ENCODE measurements at places on chromosomes 16 and 17.

DNA sequence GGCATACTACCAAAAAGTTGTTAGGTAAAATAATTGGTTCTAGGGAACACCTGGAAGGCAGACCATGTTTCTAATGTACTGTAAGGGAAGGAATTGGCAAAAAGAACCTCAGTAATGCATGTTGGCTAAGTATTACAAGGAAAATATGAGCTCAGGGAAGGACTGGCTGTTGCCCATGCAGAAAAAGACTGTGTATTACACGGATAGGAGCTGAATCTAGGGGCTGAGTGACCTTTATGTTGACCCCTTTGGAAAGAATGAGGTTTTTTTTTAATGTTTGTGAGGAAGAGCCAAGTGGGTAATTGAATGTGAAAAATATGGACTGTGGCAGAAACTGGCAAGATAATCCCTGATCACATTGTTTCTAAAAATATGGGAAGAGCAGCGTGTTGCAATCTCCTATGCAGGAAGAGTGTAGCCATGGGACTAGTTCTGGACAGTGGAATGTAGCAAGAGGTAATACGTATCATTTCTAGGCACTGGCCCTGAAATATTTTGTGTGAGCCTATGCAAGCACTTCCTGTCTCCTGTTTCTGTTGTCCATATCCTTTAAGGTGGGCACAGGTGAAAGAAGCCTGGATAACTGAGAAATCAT is 95.1 kb upstream of the CNTNAP4 start:
- DNase-seq, result no peak
- no peak overlapping the region for H3K4me3 ChIP-seq
- H3K4me1 ChIP-seq, result no peaks in the 10 kb centered on the region
- no peaks in the 10 kb centered on the region for H3K36me3 ChIP-seq

- no peak for DNase-seq
- H3K27me3 ChIP-seq, result no peaks in the 10 kb centered on the region
- H3K4me3 ChIP-seq, result no peak overlapping the region
- H3K27ac ChIP-seq, result no peak overlapping the region
- H3K36me3 ChIP-seq, result peaks cover 12% of the 10 kb centered on the region
Measured at GRCh38 chr16:85045641-85046471, 18.3 kb downstream of the KIAA0513 start.

- DNase-seq, result no peak
- H3K27ac ChIP-seq, result no peak overlapping the region
- H3K36me3 ChIP-seq, result no peaks in the 10 kb centered on the region
- no peaks in the 10 kb centered on the region for H3K27me3 ChIP-seq
- peaks cover 6% of the 10 kb centered on the region for H3K4me1 ChIP-seq
- H3K4me3 ChIP-seq, result no peak overlapping the region
Measured at GRCh38 chr17:76820561-76820960, 47.6 kb upstream of the MGAT5B start.

DNA sequence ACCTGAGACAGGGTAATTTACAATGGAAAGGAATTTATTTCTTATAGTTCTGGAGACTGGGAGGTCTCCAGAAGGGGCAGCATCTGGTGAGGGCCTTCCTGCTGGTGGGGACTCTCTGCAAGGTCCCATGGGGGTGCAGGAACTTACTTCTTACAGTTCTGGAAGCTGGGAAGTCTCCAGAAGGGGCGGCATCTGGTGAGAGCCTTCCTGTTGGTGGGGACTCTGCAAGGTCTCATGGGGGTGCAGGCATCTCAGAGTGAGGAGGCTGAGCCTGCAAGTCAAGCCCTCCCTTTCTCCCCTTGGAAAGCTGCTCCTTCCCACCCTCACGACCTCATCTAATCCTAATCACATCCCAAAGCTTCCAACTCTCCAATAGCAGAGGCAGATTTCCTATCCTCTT is 157.4 kb downstream of the FOXL1 start:
- H3K27me3 ChIP-seq, result peaks cover 74% of the 10 kb centered on the region
- H3K36me3 ChIP-seq, result no peaks in the 10 kb centered on the region
- H3K27ac ChIP-seq, result no peak overlapping the region
- peak; percentile 12 for DNase-seq
- H3K4me1 ChIP-seq, result peaks cover under 1% of the 10 kb centered on the region
- no peak overlapping the region for H3K4me3 ChIP-seq

DNA sequence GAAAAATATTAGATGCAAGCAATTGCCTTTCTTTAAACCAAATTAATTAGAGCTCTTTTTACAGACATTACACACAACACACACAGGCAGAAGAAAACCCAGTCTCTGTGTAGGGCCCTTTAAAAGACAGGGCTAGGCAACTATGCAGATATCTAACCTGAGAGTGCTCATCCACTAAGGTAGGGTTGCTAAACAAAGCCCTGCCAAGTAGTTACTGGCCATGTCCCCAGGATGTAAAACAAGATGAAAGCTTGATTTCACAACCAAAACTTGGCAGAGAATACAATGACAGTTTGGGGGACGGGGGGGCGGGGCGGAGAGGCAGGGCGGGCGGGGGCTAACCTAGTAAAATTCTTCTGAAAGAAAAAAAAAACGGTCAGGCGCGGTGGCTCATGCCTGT is 669.0 kb upstream of the CA10 start:
- no peak overlapping the region for H3K4me3 ChIP-seq
- DNase-seq, result no peak
- H3K36me3 ChIP-seq, result no peaks in the 10 kb centered on the region
- no peak overlapping the region for H3K27ac ChIP-seq

DNA sequence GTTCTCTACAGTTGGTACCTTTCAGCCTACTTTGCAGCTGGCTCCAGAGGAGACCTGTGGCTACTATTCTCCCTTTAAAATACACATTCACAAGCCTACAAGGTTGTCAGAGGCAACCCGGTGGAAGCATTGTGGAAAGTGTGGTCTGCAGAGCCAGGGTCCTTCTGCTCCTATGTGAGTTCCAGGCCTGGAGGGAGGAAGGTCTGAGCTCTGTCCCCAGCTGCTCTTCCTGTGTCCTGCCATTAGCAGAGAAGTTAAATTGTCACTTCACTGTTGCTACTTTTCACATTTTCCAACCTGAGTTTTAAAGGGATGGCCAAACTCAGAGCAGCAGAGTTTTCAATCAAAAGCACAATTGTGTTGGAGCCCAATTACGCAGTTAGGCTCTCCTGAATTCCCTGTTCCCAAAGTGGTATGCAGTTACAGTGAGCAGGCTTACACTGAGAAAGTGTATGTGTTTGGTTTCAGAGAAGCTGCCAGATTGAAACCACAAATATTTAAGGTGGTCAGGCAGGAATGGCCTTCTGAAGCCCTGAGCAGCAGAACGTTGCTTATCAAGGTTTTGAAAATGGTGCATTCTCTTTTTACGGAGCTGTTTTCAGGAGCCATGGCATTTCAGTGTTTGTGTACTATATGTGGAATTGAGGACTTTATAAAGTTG is 25.0 kb downstream of the MAP3K3 start:
- H3K27ac ChIP-seq, result no peak overlapping the region
- peaks cover 48% of the 10 kb centered on the region for H3K36me3 ChIP-seq
- no peak for DNase-seq
- no peak overlapping the region for H3K4me3 ChIP-seq
- H3K27me3 ChIP-seq, result no peaks in the 10 kb centered on the region

DNA sequence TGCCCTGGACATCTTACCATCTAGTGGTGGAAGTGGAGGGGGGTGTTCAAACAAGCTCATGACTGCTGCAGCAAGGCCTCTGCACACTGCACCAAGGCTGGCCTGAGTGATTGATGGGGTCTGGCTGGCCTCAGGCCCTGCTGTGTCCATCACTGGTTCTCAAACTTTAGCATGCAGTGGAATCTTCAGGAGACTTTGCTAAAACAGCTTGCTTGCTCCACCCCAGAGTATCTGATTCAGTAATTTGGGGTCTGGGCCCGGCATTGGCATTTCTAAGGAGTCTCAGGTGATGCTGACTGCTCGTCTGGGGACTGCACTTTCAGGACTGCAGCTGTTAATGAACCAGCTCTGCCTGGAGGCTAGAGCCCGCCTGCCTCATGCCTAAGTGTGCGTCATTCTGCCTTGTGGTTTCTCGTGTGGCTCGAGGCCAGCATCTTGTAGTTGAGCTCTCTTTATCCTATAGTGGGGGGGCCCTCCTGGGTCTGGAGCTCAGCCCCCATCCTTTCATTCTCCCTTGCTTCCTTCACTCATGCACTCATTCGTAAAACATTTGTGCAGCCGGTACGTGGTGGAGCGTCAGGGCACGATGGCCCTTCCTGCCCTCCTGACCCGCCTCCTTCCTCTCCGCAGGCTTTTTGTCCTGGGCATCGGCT is 4.1 kb downstream of the MGAT5B start:
- peaks cover 15% of the 10 kb centered on the region for H3K27me3 ChIP-seq
- H3K4me1 ChIP-seq, result peaks cover 23% of the 10 kb centered on the region
- H3K4me3 ChIP-seq, result no peak overlapping the region

DNA sequence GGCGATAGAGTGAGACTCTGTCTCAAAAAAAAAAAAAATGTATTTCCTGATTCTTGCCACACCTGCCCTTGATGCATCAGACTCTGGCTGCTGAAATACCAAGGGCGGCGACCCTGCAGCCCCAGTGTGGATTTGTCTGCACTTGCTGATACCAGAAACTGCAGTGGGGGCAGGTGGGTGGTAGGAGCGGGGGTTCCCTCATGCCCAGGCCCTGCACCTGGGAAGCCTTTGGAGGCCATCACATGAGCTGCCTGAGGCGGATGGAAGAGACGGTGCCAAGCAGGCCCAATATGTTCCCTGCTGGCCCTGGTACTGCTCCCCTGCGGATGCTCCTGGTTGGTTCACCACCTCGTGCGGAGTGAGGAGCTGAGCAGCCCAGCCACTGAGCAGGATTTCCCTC is 50.6 kb downstream of the MARF1 start:
- H3K27me3 ChIP-seq, result no peaks in the 10 kb centered on the region
- H3K4me3 ChIP-seq, result no peak overlapping the region
- peaks cover 14% of the 10 kb centered on the region for H3K36me3 ChIP-seq
- DNase-seq, result no peak

Measured in stomach (tissue), 19 donors.